ENCODE measurements at places on chromosomes 3 and 15.

DNA sequence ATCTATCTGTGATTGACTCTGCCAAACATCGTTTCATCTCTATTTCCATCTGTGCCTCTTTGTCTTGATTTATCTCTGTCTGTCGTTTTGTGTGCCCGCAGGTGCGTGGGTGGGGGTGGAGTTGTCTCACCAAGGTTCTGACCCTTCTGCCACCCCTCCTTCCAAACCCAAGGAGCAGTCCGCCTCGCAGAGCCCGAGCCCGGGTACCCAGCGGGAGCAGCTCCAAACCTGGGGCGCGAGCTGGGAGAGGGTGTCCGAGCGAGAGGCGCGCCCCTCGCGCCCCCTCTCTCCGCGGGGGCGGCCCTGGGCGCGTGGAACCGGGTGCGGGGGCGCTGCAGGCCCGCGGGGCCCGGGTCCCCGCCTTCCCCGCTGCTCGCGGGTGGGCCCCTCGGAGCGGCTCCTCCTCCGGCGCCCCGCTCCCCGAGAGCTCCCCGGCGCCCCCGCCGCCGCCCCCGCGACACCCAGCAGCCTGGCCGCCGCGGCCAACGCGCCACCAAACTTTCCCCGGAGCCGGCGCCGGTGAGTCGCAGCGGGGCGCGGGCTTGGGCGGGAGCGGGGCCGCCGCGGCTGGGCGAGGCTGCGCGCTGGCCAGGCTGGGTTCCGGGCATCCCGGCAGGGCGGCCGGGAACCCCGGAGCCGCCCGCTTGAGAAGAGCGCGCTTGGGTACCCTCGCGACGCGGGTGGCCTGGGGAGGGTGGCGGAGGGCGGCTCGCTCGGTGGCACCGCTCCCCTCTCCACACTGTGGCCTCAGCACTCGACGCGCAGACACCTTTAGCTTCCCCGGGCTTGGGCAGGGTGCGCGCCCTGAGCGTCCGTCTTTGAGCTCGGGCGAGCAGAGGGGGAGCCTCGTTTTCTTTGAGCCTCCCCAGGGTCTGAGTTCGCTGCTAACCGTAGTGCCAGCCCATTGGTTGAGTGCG lies at the start of gene HRH1:
Gene HRH1, plus strand, starts transcription at position 458 of the 917 bp plus-strand sequence. CDS start 104,545 bp downstream, outside the sequence.
- no peak for DNase-seq

DNA sequence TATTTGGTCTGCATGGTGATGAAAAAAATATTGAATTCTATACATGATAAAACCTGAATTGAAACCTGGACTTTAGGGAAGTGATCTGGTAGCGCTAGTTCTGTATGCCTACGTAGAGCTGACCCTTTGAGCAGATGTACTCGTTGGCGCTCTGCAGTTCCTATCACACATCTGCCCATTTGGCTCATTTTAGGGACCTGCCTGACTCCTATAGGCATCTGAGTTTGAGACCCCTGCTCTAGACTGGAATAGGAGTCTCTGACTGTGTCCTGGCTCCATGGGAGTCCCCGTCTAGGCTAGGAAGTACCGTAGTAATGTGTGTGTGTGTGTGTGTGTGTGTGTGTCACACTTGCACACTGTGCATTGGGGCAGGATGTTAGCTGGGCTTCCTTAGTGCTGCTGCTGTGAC lies 21.2 kb downstream of the STARD5 start:
- no peak for DNase-seq

- no peak for DNase-seq
Observed at GRCh38 chr3:139934613-139935015, 371 bp upstream of the CLSTN2 start.

- DNase-seq, result no peak
Observed at GRCh38 chr3:188187053-188187452, 33.1 kb downstream of the LPP start.

- no peak for DNase-seq
Observed at GRCh38 chr3:132001036-132001435, 33.8 kb downstream of the CPNE4 start.

DNA sequence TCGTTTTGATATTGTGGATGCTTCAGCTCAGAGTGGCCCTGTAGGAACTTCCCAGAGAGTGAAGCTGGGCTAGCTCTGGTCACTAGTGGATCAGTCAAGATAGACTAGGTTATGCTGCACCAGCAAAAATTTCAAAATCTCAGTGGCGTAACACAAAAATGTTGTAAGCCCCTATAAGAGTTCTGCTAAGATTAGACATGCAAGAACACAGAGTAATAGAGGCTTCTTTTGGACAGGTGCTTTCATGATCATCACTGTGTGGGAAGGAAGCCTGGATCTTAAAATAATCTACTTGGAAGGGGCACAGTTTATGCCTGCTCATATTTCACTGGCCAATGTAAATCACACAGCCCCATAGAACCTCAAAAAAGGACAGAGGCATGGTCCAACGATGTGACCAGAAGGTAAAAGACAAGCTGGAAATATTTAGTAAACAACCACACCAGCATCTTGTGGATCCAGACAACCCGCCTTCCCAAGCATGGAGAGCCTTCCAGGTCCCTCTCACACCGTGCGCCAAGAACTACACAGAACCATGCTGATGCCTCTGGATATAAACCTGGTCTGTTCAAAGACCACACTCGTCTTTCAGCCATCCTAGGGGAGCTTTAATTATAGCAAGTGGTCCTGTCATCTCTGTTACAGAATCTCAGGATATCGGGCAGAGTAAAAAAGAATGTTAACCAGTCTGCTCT lies 554.3 kb downstream of the EPHB1 start:
- no peak for DNase-seq

- no peak for DNase-seq
Observed at GRCh38 chr3:89506462-89507103, 399.2 kb downstream of the EPHA3 start.

- DNase-seq, result no peak
Observed at GRCh38 chr3:60010781-60011180, 961.0 kb upstream of the CFAP20DC start.

DNA sequence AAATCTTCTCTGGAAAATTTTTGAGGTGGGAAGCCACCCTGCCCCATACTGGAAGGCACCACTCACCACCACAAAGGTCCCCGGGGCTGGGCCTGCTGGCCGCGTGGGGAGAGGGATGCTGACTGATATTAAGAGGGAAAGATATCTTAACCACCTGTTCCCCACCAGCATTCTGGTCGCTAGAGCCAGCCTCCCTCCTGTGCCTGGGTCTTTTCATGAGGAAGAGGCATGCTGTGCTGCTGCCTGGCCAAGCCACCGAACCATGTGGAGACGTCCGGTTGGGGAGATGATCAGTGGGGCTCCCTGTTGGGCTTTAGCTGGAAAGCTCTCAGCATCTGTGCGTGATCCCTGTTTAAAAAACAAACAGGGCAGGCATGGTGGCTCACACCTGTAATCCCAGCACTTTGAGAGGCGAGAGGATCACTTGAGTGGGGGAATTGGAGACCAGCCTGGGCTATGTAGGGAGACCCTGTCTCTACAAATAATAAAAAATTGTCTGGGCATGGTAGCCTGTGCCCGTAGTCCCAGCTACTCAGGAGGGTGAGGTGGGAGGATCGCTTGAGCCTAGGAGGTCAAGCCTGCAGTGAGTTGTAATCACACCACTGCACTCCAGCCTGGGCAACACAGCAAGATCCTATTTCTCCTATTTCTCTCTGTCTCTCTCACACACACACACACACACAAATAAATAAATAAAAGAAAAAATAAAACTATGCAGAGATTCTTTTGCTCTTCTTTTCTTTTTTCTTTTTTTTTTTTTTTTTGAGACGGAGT lies 1.0 kb downstream of the KLHL18 start:
- no peak for DNase-seq

All from skeletal muscle cell (primary cell).